Choroid plexus epithelial cell (primary cell): ENCODE measurements at places on chromosomes 6 and 20.

DNA sequence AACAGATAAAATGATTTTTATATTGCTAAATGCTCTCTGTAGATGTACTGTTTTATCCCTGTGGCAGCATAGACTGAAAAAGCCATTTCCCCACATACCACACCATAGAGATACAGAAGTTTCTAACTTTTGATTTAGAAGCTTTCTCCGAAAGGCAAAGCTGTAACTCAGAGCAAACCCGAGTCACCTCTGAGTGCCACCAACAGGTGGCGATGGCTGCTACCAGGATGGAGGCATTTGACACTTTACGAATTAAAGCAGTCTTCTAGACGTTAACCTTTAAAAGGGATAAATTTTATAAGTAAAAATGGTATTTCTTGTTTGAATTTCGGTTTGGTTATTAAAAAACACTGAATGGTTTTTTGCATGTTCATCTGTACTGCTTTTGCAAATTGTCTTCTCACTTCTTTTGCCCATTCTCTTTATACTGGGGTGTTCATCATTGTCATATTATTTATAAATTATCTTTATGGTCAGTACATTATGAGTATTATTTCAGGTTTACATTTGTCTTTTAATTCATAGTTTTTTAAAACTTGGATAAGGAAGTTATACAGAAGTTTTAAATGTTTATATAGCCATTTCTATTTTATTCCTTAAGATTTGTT lies 201.0 kb upstream of the CEP162 start:
- DNase-seq: peak; percentile 85

- DNase-seq: no peak
Measured at GRCh38 chr6:148677594-148678476, 69.0 kb upstream of the UST start.

GRCh38 chr6:89483111-89483720 lies 50.3 kb downstream of the ANKRD6 start:
- no peak for DNase-seq

GRCh38 chr20:50813801-50814200 lies 18.9 kb downstream of the BCAS4 start:
- DNase-seq: no peak

GRCh38 chr6:30810813-30811339 lies 66.5 kb upstream of the IER3 start:
- DNase-seq: no peak

DNA sequence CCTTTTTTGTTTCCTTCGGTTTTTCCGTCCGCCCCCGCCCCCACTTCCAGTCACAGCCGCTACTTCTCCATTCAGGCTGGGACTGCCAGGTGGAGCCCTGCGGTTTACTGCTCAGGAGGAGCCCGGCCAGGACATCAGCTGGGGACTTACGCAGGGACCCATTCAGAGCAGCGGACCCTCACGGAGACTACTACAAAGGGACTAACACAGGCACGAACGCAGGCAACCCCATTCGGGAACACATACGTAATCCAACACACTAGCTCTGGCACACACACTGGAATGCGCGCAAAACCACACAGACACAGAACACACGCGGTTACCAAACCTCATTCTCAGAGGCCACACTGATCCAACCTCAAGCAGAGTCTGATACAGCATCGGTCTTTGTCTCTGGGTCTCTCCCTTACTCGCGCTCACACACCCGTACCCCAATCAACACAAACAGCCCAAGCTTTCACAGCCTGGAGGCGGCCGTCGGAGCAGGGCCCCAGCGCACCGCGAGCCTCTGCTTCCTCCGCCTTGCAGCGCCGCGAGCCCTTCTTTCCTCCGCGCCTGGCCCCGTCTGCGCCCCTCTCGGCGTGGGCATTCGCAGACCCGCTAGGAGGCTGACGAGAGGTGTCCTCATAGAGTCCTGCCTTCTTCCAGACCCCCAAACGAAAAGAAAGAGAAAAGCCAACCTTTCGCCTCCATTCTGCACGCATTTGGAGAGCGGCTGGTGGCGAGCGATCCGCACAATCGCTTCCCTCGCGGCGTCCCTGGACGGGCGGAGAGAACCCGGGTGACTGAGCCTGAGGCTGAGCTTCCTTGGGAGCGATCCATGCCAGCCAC lies 1.1 kb upstream of the SLC32A1 start:
- peak; percentile 56 for DNase-seq

DNA sequence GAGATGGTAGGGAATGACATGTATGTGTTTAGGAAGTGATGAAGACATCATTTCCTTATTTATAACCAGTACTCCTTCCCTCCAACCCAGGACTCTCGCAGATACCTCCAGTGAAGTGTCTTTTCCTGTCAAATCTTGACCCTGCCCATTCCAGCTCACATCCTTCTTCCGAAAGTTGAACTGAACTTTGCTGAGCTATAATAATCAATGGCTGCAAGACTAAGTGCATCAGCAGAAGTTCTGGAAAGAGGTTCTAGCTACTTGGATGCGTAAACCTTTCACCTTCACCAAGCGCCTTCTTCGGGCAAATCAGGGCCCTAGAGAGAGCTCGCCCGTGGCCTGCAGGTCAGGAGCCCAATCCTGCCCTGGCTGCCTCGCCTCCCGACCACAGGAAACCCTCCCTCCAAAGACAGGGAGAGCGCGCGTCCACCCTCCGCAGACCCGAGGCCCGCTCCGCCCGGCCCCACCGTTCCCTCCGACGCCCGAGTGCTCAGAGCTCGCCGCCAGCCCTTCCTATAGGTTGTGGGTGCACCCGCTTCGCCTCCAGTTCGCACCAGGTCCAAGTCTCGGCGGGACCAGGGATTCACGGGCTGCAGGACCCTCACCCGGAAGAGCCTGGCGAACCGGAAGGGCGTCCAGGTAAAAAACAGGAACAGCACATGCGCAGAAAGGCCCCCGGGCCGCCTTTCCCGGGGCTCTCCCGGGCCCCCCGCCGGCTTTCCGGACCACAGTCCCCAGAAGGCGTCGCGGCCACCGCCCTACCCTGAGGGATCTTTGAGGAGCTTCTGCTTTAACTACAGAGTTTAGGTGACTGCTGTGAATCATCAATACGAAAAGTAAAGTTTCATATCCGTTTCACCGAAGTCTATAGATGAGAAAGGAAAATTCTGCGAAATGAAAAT lies at the start of gene ZNF334:
Gene ZNF334 (minus strand): TSS at position 617 of the 902 bp plus-strand sequence. CDS start 1,457 bp downstream, outside the sequence.
- peak; percentile 61 for DNase-seq

DNA sequence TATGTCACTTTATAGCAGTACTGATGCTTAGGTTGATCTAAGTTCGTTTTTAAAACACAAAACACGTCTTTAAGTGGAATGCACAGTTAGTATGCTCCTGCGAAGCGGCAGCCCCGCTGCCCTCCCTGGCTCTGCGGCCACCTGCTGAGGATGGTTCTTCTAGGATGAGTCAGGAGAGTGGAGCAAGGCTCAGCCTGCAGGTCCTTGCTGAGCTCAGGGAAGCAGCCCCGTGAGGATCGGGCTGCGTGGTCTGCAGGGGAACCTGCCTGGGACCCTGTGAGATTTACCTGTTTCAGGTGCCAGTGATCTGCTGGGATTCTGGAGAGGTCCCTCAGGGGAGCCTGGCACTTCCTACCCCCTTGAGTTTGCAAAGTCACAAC lies 57.5 kb downstream of the SYNJ2 start:
- peak; percentile 93 for DNase-seq

- no peak for DNase-seq
Measured at GRCh38 chr6:154648188-154648887, 84.9 kb upstream of the SCAF8 start.

DNA sequence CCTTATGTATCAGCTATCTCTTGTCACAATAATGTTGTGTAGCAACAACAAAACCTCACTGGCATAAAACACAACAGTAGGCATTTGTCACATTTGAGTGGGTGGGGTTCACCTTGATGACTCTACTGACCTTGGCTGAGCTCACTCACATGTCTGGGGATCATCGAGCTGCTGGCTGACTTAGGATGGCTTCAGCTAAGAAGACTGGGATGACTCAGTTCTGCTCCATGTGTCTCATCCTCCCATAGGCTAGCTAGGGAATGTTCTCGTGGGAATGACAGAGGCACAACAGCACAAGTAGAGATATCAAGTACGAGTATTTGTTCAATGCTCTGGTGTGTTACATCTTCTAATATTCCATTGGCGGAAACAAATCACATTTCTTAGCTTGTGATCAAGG lies 167.9 kb downstream of the PLCB1 start:
- no peak for DNase-seq

DNA sequence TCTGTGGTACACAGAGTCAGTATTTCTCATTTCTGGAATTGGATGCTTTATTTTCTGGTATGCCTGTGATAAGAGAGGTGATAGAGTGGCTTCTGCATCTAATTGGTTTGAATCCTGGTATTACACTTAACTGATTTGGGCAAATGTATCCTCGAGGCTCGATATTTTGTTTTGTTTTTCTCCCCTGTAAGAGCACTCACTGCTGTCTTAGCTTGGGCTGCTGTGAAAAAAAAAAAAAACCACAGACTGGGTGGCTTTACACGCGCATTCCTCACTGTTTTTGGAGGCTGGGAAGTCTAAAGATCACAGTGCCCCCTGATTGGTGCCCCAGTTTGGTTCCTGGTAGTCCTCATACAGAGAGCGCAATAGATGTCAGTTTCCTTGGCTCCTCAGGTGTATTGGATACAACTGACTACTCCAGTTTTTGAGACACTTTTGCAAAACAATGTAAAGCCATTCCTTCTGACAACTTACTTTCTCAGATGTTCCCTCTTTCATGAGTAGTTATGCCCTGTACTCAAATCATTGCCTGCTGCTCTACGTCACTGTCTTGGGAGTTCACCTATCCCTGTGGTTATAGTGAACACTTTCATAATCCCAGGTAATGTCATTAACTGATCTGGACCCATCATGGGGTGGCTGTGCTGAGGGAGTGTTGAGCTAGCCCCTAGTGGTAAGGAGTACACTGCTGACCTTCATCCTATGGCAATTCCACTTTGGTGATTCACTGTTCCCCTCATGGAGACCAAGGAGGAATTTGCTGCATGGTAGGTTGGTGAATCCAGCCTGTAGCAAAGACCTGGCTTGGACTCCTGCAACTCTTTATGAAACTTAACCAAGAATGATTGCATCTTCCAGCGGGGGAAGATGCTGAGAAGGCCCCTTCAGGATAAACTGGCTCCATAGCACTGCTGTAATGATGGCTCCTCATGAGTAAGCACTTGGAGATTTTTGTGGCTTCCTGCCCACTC lies 3.5 kb upstream of the ACAT2 start:
- peak; percentile 68 for DNase-seq

DNA sequence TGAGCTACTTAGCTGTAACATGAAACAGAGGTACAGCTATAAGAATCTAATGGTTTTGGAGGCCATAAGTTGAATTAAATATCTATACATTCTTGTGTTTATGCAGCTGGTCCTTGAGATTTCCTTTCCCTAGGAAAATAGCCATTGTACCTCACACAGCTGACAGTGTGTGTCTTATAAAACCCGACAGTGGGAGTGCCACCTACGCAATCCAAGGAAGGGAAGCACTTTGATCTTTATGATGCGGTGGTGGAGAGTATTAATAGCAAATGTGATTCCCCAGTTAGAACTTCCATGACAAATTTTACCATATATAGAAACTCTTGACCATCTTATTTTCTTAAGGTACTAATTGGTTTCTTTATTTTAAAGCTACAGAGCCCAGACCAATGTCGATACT lies 149.5 kb downstream of the TMEM200A start:
- DNase-seq: no peak

DNA sequence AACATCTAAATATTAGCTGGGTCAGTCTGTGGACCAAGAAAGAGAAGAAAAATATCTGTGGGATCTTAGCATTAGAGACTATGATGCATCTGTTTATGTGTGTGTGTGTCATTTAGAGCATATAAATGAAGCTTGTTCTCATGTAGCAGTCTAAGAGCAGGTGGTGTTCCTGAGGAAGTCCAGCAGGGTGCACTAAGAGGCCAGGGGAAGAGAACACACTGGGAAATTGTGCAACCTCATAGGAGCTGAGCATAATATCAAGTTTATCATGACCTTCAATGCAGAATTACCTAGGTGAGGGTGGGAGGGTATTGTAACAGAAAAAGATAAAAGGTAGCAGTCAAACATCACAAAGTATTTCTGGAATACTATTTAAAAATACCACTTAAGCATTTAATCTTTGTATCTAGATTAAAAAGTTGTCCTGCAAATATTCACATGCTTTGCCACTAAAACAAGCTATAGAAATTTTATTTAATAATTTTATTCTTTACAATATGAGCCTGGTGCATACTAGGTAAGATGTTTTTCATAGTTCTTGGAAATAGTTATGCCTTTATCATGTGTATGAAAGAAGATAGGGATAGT lies 80.5 kb downstream of the SMPDL3A start:
- DNase-seq: peak; percentile 87

- no peak for DNase-seq
Measured at GRCh38 chr20:2178318-2179232, 76.9 kb downstream of the STK35 start.

GRCh38 chr20:5430670-5431069 lies 113.9 kb upstream of the PROKR2 start:
- no peak for DNase-seq

GRCh38 chr6:118659513-118660217 lies 8.3 kb upstream of the CEP85L start:
- DNase-seq: peak; percentile 23

DNA sequence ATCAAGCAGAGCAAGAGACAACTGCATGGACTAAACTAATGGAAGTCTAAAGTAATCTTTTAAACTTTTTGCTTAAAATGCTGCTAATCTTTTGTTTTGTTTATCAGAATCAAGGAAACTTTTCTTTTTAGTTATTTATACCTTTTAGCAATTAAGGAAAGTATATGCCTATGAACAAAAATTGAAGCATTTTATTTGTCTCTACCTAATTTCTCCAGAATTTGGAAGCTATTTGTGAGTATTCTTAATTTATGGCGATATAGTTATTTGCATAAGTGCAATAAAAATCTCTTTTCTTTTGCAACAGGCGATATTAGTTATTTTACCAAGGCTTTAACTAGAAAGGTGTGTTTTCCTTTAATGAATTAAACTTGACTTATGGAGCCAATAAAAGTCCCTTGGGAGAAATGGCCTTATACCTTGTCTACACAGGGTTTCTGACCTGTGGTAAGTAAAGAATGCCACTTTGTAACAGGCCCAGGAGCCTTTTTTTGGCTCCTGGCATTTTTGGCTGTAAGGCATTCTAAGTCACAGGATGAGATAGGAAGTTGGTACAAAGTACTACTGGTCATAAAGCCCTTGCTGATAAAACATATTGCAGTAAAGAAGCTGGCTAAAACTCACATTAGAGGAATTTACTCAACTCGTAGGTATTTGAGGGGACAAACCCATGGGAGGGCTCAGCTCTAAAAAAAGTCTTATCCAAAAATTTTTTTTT lies 37.2 kb downstream of the TMEM14A start:
- no peak for DNase-seq

- DNase-seq: no peak
Measured at GRCh38 chr6:41523915-41524633, 22.1 kb upstream of the FOXP4 start.

GRCh38 chr20:53767206-53767930 lies 173.7 kb upstream of the ZNF217 start:
- no peak for DNase-seq

- DNase-seq: no peak
Measured at GRCh38 chr20:36424314-36424713, 117.0 kb upstream of the MYL9 start.

- peak; percentile 80 for DNase-seq
Measured at GRCh38 chr6:42532038-42532669, 31.7 kb upstream of the UBR2 start.

DNA sequence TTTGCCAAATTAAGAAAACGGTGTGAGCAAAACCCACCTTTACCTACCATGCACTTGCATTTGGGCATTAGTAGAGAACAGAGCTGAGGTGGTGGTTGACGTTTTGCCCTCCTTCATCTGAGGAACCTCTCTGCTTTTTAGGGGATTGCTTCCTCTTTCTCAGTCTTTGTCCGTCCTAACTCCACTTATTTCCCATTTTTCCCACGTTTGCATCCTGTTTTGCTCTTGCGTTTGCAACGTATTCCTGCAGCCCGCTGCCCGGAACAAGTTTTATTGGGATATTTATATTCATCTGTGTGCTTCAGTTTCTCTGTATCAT lies 374 bp upstream of the SERINC1 start:
- no peak for DNase-seq
